ENCODE measurements at places on chromosomes 7 and 10.

DNA sequence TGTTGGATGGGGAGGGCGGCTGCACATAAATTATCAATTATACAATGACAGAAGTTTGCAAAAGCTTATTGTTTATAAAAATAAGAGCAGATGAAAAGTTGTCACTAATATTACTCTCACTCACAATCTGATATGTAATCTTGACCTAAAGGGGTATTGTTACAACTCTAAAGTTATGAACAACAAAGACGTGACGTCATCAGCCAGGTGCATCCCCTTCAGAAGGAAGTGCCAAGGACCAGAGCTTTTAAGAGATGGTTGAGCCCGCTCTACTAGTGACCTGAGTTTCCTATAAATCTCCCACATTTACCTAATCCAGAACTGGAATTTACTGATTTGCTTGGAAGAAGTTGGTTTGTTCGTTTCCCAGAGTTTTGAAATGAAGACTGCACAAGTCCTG lies 247.7 kb upstream of the MGMT start:
- no peak for DNase-seq

GRCh38 chr10:506451-507354 lies 182.8 kb downstream of the DIP2C start:
- no peak for DNase-seq

DNA sequence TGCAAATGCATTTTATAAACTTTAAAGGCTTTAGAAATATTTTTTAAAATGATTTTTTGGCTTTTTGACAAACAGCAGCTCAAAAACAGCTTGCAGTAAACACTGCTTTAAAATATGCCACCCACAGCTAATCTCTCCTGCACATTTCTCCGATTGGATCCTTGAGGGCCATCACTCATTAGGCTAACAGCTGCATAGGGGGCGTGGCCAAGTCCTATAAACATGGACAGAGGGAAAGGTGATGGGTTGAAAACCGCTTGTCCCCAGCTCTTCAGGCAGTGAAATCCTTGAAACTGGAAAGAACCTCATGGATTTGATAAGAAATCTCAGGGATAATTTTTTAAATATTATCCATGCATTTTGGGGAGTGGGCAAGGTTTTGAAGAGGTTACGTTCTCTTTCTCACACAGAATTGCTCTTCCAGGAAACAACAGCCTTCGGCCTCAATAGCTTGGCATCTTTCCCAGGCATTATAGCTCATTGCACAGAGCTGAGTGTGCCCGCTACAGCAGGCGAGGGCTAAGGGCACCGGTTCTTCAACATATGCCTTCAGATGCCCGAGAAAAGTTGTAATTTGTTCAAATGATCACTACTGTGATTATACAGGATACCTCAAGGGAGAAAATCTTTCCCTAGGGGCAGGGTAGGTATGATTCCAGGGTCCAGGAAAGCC lies 1.7 kb downstream of the PLEKHS1 start:
- DNase-seq: no peak

DNA sequence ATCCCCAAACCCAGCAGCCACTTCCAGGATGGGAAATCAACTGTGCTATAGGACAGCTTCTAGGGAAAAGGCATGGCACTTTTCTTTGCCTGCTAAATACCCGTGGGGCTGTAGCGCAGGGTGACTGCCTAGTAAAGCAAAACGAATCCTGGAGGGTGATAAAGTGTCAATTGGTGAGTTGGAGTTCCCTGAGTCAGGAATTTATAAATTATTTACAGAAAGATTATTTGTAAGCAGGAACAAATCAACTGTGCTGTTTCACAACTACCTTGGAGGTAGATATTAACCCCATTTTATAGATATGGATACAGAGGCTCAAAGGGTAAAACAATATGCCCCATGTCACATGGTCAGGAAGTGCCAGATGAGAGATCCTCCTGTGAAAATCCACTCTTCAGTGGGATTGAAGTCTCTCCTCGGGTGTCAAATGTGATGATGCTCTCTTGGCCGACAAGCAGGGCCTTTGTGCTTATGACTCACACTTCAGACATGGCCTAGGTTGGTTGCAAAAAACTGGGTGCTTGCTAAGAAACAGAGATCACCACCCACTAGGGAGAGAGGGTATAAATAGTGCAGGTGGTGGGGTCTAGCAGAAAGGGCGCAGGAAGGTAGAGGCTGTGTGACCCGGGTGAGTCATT lies 383.2 kb upstream of the ZMIZ1 start:
- DNase-seq: no peak

DNA sequence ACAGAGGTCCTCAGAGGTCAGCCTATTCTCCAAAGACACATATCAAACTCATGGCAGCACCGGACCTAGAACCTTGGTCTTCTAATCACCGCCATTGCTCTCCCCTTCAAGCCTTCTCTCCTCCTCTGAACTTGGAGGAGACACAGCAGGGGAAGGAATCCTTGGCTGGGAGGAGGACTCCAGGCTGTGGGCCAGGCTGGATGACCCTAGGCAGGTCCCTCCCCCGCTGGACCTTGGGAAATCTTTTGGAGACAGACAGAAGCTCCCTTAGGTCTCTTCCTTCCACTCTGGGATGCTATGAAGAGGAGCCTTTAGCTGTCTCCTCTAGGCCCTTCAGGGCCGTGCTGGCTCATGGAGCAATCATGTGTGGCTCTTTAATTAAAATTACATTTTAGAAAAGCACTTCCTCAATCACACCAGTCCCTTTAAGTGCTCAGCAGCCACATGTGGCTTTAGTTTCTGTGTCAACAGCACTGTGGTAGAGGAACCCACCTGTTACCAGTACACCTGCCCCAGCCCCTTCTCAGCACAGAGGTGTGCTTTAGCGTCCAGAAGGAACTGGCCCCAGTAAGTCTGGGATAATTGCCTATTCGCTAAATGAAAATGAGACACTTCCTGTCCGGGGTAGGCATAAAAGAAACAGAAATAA lies 238.2 kb downstream of the CELF2 start:
- DNase-seq: no peak

DNA sequence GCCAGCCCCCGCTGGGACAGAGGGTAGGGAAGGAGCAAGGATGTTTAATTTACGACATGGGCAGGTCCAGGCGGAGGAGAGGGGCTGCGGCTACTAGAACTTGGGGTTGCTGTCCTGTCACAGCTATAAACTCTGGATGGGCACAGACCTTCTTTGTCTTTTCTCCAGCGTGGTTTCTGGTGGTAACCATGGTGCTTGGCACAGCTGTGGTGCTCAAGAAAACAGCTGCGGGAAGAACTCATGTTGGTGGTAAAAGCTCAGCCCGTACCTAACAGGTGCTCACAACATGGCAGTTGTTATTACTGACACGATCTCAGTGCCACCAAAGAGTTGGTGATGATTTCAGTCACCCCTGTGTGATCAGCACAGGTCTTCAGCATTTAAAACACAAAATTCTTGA lies 13.8 kb downstream of the BAIAP2L1 start:
- DNase-seq: no peak

GRCh38 chr7:120925392-120925791 lies 25.2 kb upstream of the ING3 start:
- DNase-seq: no peak

DNA sequence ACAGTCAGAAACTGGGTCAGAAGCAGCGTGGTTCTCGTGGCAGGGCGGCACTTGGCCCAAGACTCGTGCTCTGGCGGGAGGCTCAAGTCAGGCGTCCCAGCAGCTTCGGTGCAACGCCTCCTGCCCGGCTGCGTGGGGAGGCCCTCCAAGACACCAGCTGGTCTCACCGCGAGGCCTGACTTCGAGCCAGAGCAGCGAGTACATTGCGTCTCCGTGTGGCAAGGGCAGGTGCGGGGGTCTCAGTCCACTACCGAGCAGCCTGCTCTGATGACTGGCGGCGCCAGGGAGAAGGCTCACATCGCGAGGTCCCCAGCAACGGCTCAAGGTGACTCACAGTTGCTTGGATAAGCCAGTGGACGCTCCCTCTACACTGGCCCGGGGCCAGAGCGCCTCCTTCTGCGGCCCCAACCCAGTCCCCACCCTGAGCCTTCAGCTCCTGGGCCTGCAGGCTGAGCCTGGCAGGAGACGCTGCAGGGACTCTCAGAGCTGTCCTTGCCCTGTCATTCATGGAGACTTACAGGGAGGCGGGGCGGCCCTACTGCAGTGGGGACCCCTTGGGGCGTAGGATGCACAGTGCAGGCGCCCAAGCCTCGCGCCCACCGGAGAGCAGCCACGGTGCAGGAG lies 41.9 kb upstream of the PRKAR1B start:
- DNase-seq: no peak

- DNase-seq: no peak
Measured at GRCh38 chr7:39735903-39736302, 112.5 kb downstream of the RALA start.

GRCh38 chr7:66537380-66537779 lies 91.3 kb upstream of the KCTD7 start:
- DNase-seq: no peak

GRCh38 chr7:98051118-98051744 lies 55.4 kb upstream of the LMTK2 start:
- peak; percentile 64 for DNase-seq

DNA sequence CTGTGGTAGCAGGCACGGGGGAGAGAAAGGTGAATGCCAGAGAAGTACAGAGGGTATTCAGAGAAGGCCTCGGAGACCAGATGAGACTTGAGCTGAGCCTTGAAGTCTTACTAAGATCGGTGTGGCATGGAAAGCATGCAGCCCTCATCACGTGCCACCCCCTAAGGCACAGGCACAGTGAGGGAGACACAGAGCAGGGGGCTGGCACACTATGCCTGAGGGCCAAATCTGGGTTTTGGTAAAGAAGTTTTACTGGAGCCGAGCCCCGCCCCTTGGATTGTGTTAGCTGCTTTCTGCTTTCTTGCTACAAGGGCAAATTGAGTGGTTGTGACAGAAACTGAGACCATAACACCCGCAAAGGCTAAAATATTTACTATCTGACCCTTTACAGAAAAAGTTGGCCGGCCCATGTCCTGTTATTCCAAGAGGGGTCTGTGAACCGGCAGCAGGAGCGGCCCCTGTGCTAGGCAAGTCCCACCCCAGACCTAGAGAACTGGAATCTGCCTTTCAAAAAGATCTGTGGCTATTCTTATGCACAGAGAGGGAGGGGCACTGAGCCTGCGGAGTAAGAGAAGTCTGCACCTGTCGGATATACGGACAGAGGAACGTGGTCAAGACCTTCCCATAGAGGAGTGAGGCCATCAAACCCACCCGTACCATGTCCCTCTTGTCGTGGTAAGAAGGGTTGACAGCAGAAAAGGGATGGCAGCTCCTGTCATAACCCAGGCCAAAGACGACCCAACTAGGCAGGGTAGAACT lies 109.3 kb upstream of the RHEB start:
- DNase-seq: no peak

- DNase-seq: no peak
Measured at GRCh38 chr10:69726850-69727249, 74.9 kb upstream of the COL13A1 start.

GRCh38 chr7:158299607-158300006 lies 288.0 kb downstream of the PTPRN2 start:
- no peak for DNase-seq

DNA sequence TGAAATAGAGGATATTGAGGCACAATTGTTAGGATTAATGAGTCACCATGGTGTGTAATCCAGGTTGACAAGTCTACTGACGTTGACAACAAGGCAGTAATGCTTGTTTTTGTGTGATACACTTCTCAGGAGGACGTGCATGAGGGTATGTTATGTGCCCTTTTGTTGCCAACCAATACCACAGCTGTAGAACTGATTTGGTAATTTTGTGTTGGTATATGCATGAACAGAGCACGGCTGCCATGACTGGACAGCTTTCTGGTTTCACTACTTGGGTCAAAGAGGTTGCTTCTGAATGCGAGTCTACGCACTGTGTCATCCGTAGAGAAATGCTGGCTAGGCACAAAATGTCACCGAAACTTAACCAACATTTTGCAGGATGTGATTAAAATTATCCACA lies 32.9 kb downstream of the PHTF2 start:
- peak; percentile 20 for DNase-seq

DNA sequence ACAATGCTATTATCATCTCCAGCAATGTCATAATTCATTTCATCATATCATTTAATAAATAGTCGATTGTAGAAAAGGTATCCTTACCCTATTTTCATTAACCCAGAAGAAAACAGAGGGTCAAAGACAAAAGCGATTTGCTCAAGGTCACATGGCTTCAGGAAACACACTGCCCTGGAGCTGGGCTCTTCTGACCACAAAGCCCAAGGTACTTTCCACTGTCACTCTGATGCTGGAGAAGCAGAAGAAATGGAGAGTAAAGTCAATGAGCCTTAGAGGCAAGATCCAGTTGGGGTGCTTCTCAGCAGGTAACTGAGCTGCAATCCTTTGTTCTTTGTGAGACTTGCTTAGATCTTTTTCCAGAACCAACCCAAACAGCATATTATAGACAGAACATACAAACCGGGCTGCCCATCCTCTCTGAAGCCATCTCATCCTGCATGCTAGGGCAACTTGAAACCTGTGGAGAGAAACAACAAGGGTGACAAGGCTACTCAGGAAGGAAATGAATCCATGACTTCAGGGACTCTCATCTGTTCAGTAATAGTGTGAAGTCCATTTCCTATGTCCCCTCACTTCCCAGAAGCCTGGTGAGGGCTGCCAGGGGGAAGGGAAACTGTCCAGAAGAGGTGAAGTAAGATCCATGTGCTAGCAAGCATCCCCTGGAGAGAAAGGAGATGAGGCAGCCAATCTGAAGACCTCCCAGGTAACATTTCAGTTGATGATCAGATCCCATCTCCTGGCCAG lies 148.6 kb upstream of the SVIL start:
- DNase-seq: no peak

GRCh38 chr7:1219498-1219897 lies 13.2 kb upstream of the UNCX start:
- DNase-seq: no peak

- DNase-seq: no peak
Measured at GRCh38 chr7:78041423-78041822, 242.8 kb downstream of the PHTF2 start.

- no peak for DNase-seq
Measured at GRCh38 chr10:117997673-117998072, 49.1 kb downstream of the RAB11FIP2 start.

DNA sequence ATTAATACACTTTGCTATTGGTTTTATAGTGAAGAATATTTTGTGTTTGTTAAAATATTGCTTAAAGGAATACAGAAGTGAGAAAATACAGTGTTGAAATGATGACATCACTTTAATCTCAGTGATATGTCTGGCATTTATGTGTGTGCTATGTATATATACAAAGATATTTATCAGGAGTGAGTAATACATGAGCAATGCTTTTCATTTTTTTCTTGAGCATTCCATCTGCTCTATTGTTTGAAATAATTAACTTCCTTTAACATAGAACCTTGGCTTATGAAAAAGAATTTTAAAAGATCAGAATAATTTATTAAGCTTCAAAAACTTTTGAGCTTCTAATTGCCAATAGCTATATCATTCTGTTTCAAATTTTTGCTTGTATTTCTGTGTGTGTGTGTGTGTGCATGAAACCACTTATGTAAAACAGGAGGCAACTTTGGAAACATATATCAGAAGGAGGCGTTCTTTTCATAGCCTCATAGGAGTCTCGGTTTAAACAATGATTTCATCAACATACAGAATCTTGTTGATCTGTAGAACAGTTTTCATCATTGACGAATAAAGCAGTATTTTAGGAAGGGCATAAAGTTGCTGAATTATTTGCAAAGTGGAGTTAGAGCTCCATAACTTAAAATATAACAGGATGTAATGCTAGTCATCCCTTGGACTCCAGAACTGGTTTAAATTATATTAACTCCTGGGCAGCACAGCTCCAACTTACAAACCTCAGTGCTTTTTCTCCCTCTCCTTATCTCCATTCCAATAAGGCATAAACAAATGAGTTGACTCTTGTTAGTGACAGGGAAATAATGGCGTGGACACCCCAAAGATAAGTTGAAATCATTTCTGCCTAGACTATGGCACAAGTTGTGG lies 228.4 kb upstream of the DGKB start:
- no peak for DNase-seq

GRCh38 chr10:132388891-132389432 lies 8.0 kb upstream of the PWWP2B start:
- no peak for DNase-seq

- no peak for DNase-seq
Measured at GRCh38 chr7:99125505-99125865, 18.4 kb downstream of the SMURF1 start.
